Keratinocyte (primary cell): ENCODE measurements at places on chromosomes 5 and 9.

GRCh38 chr9:109641372-109641659, 138.7 kb upstream of the PALM2AKAP2 start:
- DNase-seq: no peak

DNA sequence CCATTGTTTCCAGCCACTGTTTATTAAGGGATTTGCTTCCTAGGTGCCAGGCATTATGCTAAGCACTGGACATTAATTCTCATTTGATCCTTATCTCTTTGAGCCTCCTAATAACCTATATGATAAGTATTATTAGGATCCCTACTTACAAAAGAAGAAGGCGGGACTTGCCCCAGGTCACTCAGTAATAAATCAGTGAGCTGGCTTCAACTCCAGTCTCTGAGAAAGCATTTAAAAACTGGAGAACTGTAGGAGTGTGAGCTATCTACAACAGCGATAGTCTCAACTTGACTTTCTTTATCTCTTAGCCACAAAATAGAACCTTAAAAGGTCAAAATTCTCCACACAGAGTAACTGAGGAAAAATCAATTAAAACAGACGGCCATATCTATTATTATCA, 155.0 kb downstream of the GNAQ start:
- no peak for DNase-seq

- DNase-seq: no peak
Observed at GRCh38 chr5:50564079-50564478, 102.4 kb upstream of the PARP8 start.

DNA sequence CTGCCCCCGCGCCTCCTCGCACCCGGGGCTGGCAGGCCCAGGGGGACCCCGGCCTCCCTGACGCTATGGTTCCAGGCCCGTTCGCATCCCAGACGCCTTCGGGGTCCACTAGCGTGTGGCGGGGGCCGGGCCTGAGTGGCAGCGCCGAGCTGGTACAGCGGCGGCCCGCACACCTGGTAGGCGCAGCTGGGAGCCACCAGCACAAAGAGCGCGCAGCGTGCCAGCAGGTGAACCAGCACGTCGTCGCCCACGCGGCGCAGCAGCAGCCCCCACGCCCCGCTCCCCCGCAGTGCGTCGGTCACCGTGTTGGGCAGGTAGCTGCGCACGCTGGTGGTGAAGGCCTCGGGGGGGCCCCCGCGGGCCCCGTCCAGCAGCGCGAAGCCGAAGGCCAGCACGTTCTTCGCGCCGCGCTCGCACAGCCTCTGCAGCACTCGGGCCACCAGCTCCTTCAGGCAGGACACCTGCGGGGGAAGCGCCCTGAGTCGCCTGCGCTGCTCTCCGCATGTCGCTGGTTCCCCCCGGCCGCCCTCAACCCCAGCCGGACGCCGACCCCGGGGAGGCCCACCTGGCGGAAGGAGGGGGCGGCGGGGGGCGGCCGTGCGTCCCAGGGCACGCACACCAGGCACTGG, 548 bp downstream of the TERT start:
- DNase-seq: no peak

GRCh38 chr9:137110147-137110910, 4.2 kb downstream of the DPP7 start:
- no peak for DNase-seq

DNA sequence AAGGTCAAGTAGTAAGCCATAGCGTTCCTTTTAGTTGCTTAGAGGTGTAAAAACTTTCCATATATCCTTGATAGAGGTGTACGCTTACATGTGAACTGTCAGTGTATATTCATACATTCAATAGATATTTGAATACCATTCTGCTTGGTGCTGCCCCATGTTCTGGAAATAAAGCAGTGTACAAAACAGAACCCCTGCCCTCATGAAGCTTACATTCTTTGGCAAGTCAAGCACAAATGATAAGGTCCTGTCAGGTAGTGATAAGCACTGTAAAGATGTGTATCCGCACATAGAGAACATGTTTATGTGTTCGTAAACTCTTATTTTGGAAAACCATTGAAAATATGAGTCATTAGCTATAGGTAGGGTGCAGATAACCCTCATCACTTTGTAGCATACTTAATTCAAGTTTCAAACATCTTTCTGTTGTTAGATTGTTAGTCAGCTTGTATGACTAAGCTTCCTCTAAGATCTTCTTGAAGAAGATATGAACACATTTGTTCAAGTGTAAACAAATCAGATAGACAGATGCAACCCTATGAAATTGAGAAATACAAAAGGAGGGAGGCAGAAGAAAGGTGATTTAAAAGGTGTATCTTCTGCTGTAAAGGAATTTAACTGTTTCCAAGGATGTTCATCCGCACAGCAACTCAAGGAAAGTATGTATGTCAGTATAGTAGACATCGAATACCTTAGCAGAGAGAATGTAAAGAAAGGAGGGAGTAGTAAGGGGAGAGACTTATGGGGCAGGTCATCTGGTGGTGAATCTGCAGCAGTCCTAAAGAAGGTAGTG, 1.6 kb downstream of the GTF3C4 start:
- no peak for DNase-seq

GRCh38 chr9:98481676-98482075, 226.2 kb upstream of the TBC1D2 start:
- no peak for DNase-seq

DNA sequence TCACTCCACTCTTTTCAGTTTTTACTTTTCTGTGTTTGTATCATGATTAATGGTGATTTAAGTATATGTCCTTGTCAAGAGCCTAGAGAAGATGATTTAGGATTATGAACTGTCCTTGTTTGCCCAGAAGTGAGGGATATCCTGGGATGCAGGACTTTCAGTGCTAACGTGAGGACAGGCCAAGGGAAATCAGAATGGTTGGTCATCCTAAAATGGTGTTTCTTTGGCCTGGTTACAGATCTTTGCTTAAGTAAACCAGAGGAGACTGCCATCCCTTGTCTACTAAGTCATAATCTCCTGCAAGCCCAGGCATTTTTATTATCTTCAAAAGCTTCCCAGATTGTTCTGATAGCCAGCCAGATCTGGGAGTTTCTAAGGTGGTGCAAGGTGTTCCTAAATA, 22.3 kb upstream of the DPYSL3 start:
- DNase-seq: no peak

DNA sequence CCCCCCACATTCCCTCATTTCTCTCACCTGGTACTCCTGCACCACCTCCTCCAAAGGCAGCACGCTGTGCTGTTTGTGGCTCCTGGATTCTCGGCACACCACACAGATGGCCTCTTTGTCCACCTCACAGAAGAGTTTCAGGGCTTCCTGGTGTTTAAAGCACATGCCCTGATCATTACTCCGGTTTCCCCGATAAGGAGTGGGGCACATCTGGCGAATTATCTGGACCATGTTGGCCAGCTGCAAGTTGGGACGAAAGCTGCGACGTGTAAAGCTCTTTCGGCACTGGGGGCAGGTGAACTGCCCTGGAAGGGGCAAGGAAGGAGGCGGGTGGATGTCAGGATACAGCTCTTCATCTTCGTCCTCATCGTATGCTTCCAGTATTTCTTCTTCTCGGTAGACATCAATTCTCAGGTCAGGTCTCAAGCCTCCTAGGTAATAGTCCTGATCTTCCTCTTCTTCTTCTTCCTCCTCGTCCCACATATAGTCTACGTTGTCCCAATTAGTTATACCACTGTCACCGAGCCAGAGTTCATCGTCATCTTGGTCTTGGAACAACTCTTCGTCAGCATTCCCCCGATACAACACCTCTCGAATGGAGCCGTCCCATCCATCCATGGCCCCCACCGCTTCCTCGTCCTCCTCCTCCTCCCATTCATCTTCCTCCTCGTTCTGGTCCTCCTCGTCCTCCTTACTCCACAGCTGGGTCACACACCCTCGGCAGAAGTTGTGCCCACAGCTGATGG, 796 bp downstream of the TRIM52 start:
- no peak for DNase-seq

DNA sequence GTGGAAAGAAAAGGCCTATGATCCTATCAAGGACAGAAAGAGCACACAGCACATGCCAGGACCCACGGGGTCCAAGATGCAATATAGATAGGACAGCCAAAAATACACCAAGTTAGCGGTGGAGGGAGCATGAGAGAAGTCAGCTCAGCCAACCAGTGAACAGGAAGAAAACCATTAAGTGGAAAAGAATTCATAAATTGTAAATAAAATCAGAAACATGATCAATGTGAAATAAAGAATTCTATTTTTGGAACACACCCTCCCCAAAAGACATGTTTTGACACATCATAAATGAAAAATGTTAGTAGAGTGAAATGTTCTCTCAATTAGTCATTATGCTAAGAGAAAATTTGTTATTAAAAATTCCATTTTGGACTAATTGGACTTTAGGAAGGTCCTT, 35.6 kb downstream of the ATPSCKMT start:
- DNase-seq: no peak

GRCh38 chr9:133711428-133712220, 26.5 kb downstream of the SARDH start:
- DNase-seq: no peak

GRCh38 chr9:122832194-122832593, 3.8 kb upstream of the PDCL start:
- DNase-seq: no peak

DNA sequence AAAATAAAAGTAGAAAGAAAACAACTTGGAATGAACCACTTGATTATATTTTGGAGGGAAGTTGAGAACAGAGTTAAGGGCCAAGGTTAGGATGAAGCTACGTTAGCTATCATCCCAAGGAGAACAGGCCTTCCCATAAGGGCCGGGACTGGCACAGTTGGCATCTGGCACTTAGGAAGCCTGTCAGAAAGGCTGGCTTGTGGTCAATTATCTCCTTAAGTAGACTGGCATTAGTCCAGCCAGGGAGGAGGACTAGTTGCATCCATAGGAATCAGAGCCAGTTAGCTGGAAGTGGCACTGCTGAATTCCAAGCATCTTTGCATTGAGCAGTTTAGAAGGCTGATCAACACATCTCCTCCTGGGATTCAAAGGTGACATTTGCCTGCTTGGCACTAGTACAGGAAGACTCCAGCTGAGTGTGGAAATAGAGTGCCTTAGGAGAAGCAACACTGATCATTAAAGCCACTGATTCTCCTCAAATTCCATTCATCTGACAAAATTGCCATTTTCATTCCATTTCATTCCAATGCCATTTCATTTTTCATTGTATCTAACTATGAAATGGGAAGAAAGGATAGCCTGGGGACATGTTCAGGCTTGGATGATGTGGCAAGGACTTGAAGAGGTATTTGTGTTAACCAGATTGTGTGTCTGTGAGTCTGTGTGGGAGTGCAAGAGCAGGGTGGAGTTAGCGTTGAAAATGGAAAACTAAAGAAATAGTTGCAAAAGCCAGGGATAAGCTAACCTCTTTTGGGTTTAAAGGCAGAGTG, 5.5 kb downstream of the FOXB2 start:
- peak; percentile 63 for DNase-seq

GRCh38 chr5:132865668-132866341, 464 bp downstream of the GDF9 start:
- DNase-seq: no peak

DNA sequence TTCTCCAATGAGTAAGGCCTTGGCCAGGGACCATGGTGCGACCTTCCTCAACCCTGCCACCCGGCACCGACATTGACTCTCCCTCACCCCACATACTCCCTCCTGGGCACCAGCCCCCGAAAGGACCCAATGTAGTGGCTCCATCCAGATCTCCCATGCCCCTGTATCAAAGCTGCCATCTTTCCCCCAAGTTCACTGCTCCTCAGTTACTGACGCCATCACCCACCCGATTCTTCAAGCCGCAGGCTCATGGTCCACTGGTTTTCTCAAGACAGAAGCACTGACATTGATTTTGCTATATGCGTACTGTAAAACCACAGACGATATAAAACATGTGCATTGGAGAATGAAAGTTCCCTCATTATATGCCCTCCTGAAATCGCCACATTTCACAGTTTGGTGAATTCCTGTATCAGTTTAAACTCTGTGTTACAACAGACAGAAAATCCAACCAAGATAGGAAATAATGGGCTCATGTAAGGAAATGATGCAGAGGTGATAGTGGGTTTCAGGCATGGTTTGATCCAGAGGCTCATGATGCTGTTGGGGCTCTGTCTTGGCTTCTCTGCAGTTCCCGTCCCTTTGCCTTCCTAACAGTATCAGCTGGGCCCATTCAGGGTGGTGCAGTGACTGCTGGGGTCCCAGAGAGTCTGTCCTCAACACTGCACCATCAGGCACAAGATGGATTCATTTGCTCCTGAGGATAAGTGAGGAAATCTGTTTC, 207.3 kb upstream of the IER5L start:
- DNase-seq: no peak

DNA sequence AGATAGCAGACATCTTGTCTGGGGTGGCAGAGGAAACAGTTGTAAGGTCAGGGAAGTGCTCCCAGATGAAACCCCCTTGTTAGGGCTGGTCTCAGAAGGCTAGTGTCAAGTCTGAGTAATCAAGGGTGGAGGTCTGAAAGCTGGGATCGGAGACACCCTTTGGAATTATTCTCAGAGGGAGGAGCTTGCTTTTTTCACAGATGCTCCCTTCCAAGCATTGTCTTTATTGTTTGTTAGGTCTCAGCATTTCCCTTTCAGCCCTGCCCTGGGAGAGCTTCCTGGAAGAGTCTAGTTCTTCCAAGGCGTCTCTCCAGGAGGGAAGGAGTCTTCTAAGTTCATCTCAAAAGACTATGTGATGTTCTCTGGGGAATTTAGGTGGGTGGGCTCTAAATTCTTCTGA, 3.2 kb downstream of the TEK start:
- no peak for DNase-seq

DNA sequence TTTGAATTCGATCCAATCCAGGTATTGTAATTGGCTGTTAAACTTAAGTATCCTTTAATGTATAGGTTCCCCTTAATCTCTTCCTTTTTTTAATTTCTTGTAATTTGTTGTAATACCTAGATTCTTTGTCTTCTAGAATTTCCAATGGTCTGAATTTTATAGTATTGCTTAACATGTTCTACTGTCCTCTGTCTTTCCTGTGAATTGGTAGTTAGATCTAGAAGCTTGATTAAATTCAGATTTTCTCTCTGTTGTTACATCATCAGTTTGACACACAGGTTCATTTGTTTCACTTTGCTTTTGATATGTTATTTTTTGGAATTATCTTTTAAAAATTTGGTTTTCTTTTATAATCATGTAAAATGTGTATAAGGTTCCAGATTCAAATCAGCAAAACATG, 13.8 kb downstream of the ZCCHC7 start:
- DNase-seq: no peak

- DNase-seq: no peak
Observed at GRCh38 chr5:124212934-124213333, 533.5 kb downstream of the ZNF608 start.

- no peak for DNase-seq
Observed at GRCh38 chr5:128965638-128966302, 482 bp downstream of the SLC27A6 start.

- DNase-seq: no peak
Observed at GRCh38 chr9:96450613-96451528, 902 bp downstream of the HABP4 start.

DNA sequence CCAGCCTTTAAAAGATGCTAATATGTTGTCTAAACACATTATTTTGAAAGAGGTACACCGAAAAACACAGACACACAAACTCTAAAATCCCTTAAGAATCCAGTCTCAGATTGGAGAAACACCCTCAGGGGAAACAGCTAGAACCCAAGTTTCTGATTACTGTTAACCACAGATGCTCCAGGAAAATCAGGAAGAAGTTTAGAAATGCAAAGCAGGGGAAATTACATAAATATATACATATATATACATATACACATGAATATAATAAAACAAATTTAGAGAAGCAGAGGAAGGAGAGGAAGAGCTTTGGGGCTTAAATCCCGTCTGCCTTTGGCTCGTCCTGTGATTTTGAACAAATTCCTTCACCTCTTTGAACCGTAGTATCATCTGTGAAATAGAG, 73.2 kb upstream of the KLF4 start:
- DNase-seq: no peak

GRCh38 chr9:13718539-13718938, 439.0 kb upstream of the MPDZ start:
- DNase-seq: peak; percentile 21
